NCI-H1092 treated with DMSO at 0.1 percent for 48 hours (cell line): ENCODE measurements at places on chromosomes 1 and 21.

GRCh38 chr1:164982545-164982944, 374.0 kb downstream of the LMX1A start:
- no peak for DNase-seq

DNA sequence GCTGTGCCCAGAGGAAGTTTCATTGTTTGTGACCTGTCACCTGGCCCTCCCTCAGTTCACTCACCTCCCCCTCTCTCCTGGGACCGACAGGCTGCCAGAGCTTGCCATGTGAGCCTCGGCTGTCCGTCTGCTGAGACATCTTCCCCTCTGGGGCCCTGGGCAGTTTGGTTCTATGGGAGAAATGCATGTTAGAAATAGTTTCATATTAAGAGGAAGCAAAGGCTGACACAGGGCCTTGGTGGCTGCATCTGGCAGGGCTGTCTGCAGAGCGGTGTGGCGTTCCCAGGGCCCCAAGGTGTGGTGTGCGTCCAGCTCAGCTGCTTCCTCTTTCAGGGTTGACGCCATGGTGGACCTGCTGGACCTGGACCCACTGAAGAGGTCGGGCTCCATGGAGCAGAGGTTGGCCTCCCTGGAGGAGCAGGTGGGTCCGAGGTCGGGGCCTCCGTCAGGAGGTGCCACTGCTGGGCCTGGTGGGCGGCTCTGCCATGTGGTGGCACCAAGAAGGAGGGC, 31.9 kb upstream of the LRRC3 start:
- DNase-seq, result no peak

GRCh38 chr1:31754397-31754796, 9.7 kb downstream of the ADGRB2 start:
- DNase-seq, result no peak

- peak; percentile 87 for DNase-seq
Observed at GRCh38 chr1:180486092-180486491, 16.3 kb downstream of the ACBD6 start.
